CD14-positive monocyte (primary cell): ENCODE measurements at places on chromosomes 3 and 15. TPM values are rescaled to one million over a fixed set of nuclear protein-coding genes. Genes with fewer than 3 reads are reported as not detected.

IMPDH2 gene
- polyA plus RNA-seq = 20.8 TPM

GRCh38 chr15:65804252-65804931 is 12.3 kb upstream of the DENND4A start:
- peak; percentile 87 for DNase-seq

- DNase-seq = no peak
These were observed 5.8 kb upstream of the ABHD5 start for GRCh38 chr3:43684944-43685343.

RAD51 gene
- 0.10 and 0.28 TPM in 2 replicates for polyA plus RNA-seq

GRCh38 chr3:50447290-50447840 is 56.1 kb downstream of the CACNA2D2 start:
- DNase-seq = peak; percentile 83

GRCh38 chr3:179697736-179698332 is 45.0 kb downstream of the USP13 start:
- DNase-seq = peak; percentile 15

DNA sequence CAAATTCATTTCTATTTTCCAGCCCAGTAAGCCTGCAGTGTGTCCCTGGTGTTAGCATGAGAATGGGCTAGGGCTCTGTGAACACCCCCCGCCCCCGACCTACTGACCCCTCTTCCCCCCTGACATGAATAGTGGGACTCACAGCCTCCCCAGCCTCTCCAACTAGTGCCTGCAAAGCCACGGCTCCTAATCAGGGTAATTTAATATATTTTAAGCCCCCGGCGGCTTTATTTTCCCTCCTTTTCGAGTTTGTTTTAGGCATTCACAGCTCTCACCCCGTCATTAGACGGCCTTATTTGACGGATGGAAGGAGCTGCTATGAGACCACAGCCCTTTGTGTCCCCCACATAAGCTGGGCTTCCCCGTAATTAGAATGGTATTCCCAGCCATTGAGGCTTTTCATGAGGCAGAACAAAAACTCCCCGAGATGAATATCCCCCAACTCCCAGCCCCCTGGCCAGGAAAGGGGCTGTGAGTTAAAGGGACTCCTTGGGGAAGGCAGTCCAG is 78.3 kb upstream of the POLG start:
- DNase-seq = no peak

- no peak for DNase-seq
These were observed 313.1 kb downstream of the SV2B start for GRCh38 chr15:91413142-91413541.

- DNase-seq = peak; percentile 55
These were observed 1.4 kb downstream of the MBNL1 start for GRCh38 chr3:152269831-152270734.

DNA sequence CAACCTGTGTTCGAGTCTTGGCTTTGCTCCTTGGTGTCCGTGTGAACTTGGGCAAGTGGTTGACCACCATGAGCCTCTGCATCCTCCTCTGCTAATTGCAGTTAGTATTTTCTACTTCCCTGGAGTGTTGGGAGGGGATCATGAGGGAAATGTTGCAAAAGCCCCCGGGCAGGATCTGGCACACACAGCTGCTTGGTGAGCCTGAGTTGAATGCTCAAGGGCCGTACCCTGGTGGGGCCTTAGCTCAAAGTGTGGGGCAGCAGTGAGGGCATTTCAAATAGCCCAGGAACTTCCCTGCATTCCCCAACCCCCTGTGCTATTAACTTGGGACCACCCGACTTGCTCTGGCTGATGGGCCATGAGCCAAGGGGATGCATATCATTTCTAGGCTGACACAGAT is 94.9 kb upstream of the SLC6A11 start:
- DNase-seq = no peak

ECE2 gene
- polyA plus RNA-seq = not detected in 2 replicates

DNA sequence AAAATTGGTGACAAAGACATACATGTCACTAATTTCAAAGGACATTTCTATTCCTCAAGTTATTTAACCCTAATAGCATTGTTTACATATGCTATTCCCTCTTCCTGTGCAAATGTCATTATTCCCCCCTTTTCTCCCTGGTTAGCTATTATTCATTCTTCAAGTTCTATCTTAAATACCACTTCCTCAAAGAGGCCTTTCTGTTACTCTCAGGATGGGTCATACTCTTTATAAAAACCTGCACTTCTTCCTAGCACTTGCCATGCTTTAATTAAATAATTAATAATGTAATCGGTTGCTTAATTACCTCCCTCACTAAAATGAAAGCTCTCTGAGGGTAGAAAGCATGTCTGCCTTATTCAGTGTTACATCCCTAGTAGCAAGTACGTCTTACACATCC is 88.5 kb downstream of the XRN1 start:
- DNase-seq = no peak

GRCh38 chr15:101054116-101054515 is 135.0 kb downstream of the LRRK1 start:
- DNase-seq = no peak

- DNase-seq = no peak
These were observed 11.5 kb upstream of the CCR9 start for GRCh38 chr3:45874677-45875346.

DNA sequence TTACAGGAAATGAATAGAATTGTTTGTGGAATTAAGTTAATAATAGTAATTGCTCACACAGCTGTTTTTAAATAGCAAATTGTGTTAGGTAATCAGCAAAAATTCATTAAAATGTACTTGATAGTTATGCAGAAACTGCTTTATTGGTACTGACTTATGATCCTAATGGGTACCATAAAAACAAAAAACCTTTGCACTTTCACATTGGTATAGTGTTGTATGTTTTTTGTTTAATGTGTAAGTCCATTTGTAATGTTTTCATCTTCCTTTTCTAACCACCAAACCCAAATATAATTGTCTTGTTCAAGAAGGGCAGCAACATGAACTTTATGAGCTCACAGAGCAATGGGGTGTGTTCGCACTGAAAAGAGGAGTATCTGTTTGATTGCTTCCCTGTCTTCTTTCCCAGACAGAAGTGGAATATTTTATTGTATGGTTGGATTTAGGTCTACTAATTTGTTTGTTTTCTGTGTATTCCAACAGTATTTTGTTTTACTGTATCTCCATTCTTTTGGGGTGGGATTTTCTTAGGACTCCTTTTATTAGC is 135.8 kb downstream of the TCF12 start:
- no peak for DNase-seq
